ENCODE measurements at places on chromosomes 11 and 22. TPM values are rescaled to one million over a fixed set of nuclear protein-coding genes. Genes with fewer than 3 reads are reported as not detected.

KCNK4 gene
- total RNA-seq: not detected

OR51B5 gene
- total RNA-seq: not detected

CPT1B gene
- 1.7 TPM for total RNA-seq

MIAT gene
- total RNA-seq: 1.5 TPM

CELF1 gene
- total RNA-seq: 128 TPM

SLC2A11 gene
- total RNA-seq: 17.0 TPM

RFPL3 gene
- not detected for total RNA-seq

TENM4 gene
- total RNA-seq: 51.9 TPM

ENTHD1 gene
- not detected for total RNA-seq

MMP27 gene
- not detected for total RNA-seq

KDM4E gene
- not detected for total RNA-seq

C11orf65 gene
- total RNA-seq: 1.5 TPM

APOA5 gene
- total RNA-seq: not detected

OR2AT4 gene
- total RNA-seq: not detected

SESN3 gene
- 10.6 TPM for total RNA-seq

CFAP300 gene
- total RNA-seq: 7.9 TPM

MS4A3 gene
- not detected for total RNA-seq

RTN3 gene
- 69.6 TPM for total RNA-seq

Measured in uterine smooth muscle cell (primary cell).